CD4-positive, CD25-positive, alpha-beta regulatory T cell (primary cell): ENCODE measurements at places on chromosomes 4 and X. TPM values are rescaled to one million over a fixed set of nuclear protein-coding genes. Genes with fewer than 3 reads are reported as not detected.

The ETDA gene
- not detected for polyA plus RNA-seq

The WDR13 gene
- polyA plus RNA-seq: 33.4 TPM

The AWAT1 gene
- polyA plus RNA-seq: not detected

The GBA3 gene
- not detected for polyA plus RNA-seq

The BGN gene
- polyA plus RNA-seq: not detected

The SLC6A14 gene
- polyA plus RNA-seq: not detected
